ENCODE measurements at places on chromosomes 2 and 18.

DNA sequence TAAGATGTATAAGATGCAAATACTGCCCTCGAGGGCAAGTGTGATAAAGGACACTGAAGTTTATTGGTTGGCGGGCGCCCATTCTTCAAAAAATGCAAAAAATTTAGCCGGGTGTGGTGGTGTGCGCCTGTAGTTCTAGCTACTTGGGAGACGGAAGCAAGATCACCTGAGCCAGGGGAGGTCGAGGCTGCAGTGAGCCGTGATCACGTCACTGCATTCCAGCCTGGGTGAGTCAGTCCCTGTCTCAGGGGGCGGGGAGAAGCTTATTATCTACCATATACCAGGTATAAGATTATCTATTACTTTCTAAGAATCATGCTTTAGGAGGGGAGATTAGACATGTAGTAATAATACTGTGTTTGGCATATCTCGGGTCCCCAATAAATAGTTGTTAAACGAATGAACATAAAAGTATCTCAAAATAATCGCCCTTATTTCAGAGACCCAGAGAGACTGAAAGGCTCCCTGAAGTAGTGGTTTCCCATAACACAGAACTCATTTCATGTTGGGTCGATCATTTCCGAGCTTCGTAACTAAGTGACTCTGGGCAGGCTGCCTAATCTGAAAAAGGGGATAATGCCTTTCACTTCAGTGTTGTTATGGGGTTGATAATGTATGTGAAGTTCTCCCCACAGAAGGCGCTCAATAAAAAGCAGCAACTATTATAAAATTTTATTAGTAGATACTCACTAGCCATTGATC is 1.2 kb upstream of the SELENOI start:
- DNase-seq: no peak

DNA sequence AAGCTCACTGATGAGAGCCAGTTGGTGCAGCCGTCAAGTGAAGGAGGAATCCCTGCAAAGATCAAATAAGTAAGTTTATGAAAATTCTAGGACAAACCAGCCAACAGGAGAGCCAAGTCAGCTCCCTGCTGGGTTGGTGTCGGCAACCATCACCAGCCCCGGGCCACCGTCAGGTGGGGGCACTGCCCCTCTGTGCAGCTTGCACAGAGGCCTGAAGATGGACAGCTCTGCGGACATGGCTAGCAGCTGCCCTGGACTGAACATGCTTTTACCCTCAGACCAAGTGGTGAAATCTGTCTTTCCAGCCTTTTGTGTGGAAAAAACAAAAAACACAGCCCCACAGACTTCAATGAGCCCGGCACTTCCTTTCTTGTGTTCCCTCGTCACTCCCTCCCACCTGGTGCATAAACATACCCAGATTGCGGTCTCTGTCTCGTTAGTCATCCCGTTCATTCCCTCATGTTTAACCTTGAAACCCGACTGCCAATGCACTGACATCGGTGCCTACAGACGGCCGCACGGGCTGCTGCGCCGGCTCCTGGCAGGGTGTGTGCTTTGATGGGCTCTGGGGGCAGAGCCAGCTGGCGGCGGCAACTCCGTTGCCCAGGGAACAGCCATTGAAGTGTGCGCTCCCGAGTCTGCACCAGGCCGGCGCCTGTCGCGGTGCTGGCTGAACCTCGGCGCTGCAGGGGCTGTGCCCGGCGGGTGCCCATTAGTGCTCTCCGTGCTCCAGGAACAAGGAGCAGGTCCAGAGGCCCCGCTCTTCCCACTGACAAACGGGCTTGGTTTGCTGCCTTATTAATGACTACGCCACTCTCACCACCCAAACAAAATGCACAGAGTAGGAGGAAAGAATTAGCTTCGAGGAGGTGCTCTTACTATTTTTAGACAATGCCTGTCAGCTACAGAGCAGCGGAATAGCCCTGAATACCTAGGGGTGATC is 95.3 kb downstream of the EIPR1 start:
- DNase-seq: peak; percentile 93

DNA sequence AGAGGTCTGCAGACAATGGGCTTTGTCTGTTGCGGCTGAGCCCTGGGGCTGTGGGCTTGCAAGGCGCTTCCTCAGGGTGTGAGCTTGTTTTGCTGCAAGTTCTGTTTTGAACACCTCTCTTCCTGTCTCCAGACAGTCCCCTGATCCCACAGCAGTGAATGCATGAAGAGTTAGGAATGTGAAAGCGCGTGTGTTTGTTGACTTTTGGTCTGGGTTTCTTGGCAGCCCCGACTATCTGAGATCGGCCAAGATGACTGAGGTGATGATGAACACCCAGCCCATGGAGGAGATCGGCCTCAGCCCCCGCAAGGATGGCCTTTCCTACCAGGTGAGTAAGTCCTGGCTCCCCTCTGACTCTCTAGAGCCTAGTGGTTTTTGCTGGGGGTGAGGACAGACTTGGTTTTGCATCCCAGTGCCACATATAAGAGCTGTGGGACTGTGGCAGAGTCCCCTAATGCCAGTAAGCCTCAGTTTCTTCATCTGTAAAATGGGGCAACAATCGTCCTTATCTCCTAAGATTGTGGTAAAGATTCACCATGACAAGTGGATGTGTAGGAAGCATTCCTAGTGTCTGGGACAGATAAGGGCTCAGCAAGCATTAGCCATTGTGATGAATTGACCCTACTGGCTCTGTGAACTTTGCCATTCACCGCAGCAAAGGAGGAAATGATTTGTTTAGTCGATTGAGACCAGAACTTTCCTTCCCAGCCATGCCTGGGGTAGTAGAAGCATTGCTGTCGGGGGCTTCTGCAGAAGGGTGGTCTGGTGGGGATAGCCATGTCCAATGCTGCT is 3.0 kb downstream of the LBH start:
- DNase-seq: no peak

- DNase-seq: no peak
Measured at GRCh38 chr18:74950479-74950878, 258.5 kb downstream of the PTGR3 start.

GRCh38 chr2:235160281-235160810 is 208.5 kb downstream of the SH3BP4 start:
- DNase-seq: no peak

GRCh38 chr2:224016963-224017362 is 22.1 kb downstream of the SERPINE2 start:
- DNase-seq: no peak

DNA sequence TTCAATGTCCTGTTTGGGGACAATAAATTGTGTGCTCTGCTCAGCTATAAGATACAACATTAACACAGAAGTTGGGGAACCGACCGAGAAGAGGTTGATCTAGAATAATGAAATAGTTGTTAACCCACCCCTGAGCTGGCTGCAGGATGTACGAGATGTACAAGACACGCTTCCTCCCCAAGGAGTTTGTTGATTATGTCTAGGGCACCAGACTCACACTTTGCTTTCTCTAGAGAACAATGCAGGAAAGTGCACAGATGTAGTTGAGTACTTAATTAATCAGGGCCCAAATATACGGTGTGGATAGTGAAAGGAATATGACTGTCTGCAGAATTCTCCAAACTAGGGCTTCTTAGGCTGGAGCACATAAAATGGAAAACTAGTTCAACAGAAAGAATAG is 415.2 kb upstream of the TNP1 start:
- DNase-seq: no peak

DNA sequence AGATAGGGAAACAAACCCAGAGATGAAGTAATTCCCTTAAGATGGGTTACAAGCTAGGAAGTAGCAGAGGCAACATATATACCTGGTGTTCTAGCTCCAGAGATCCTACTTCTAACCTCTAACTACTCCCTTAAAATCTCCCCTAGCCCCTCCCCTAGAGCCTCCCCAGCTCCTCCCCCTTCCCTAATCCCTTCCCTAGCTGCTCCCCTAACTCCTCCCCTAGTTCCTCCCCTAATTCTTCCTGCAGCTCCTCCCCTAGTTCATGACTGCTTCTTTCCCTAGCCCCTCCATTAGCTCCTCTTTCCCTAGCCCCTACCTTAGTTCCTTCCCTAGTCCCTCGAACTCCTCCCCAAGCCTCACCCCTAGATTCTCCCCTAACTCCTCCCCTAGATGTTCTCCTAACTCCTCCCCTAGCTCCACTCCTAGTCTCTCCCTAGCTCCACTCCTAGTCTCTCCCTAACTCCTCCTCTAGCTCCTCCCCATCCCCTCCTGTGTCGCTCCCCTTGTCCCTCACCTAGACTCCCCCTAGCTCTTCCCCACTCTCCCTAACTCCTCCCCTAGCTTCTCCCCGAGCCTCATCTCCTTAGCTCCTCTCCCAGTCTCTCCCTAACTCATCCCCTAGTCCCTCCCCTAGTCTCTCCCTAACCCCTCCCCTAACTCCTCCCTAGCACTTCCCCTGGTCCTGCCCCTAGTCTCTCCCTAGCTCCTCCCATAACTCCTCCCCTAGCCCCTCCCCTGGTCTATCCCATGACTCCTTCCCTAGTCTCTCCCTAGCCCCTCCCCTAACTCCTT is 108.9 kb downstream of the CD226 start:
- peak; percentile 41 for DNase-seq

DNA sequence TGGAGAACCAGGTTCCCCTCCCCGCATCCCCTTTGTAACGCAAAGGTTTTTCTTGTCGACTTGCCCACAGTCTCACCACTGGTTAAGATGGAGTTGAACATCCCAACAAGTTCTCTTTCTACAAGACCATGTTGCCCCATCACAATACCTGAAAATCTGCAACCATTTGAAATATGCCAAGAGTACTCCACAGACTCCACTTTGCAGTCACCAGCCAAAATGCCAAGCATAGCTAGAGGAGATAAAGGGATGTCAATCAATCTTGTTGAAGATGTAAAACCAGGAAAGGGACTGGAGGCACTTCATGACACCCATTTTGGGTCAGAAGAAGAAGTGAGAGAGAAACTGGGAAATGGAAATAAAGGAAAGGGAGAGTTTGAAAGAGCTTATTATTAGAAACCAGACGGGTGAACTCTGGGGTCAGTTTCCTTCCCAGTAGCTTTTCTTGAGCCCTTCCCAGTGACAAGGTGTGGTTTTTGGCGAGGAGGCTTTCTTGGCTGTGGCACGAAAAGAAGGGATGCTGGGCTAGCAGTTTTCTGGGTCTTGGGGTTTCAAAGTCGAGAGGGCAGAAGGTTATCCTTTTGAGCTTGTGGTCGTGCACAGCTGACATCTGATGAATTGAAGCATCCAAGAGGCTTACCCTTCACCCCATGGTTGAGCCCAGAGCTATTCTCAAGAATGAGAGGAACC is 79.3 kb downstream of the ACAA2 start:
- DNase-seq: no peak

DNA sequence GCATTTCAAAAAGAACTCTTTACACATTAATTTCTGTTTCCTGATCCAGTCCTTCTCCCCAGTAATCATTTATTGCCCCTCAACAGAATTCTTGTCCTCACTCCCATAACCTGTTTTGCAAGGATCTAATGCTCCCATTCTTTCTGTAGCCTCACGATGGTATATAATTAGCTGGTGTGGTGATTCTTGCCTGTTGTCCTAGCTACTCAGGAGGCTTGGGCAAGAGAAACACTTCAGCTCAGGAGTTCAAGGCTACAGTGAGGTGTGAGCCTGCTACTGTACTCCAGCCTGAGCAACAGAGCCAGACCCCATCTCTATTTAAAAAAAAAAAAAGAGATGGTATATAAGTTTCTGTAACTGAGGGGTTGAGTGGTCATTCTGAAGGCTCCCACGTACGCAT is 7.7 kb upstream of the TRAPPC8 start:
- DNase-seq: no peak

DNA sequence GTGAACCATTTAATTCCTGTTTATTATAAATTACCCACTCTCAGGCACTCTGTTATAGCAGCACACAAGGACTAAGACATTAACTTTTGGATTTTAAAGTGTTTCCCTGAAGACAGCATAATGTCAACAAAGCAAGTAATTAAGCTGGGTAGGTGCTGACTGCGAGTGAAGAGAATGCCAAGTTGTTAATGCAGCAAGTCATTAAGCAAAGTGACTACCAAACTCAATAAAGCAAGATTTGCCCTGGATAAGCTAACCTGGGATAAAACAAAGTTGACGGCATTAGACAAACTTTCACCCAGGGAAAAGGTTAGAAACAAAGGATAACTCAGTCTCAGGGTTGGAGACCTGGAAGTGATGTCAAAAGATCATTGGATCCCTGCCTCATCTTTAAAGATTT is 28.4 kb upstream of the NABP1 start:
- no peak for DNase-seq

- DNase-seq: no peak
Measured at GRCh38 chr2:71560638-71561011, 107.3 kb downstream of the DYSF start.

DNA sequence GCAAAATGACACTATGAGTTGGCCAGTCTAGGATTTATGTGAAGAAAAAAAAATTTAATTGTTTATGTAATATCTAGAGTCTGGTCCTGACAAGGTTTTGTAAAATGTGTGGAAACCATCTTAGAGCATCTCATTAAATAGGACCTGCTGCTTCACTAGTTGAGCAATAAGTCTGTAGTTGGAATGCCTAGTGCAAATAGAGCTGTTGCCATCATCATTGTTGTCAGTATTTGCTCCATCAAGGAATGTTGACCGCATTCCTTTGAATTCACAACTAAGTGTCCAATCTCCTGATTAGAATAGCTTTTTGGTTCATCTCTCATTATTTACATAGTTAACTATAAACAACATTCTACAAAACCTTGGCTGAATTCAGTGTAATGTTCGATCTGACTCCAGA is 32.2 kb upstream of the RPE start:
- DNase-seq: no peak

GRCh38 chr2:180495606-180496005 is 484.8 kb upstream of the UBE2E3 start:
- no peak for DNase-seq

DNA sequence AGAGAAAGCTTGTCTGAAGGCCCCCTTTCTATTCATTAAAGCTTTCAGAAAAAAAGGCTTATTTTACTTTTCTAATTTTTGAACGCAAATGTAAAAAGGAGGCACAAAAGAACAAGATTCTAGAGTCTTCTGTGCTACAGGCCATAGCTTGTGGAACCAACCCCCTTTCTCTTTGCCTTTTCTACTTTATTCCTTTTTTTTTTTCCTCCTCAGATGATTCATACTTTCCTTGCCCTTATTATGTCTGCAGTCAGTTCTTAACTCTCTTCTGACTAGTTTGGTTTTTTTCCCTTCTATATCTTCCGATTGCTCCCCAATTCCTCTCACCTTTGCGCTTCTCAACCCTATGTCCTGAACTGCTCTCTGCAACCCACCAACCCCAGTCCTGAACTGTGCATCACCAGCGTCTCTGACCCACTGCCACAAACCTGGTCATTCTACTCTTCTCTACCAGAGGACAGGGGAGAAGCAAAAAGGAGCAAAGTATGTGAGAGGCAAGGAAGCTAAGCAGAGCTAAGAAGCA is 56.9 kb upstream of the WIPF1 start:
- DNase-seq: no peak

- DNase-seq: no peak
Measured at GRCh38 chr2:65121-65520, 18.8 kb upstream of the FAM110C start.

DNA sequence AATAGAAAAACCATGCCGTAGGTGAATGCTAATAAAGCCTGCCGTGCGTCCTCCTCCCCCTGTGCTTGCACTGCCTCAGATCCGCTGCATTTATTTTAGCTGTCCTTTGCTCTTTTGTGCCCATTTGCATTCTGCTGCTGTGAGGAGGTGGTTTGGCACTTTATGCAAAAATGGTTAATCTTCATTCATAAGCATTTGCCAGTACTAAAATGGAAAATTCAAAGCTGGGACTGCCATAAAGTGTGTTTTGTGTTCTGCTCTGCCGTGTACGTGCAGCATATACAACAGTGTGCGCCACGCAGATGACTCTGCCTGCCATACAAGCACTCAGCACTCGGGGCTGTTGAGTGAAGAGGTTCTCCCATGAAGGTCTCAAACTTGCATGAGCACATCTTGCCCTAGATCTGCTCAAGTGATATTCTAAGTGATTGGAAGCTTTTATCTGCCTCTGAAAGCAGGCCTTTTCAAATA is 73.6 kb downstream of the SPATS2L start:
- no peak for DNase-seq

Measured in cerebellar cortex (tissue), 1 donor.